ENCODE measurements at places on chromosomes 3 and 15.

DNA sequence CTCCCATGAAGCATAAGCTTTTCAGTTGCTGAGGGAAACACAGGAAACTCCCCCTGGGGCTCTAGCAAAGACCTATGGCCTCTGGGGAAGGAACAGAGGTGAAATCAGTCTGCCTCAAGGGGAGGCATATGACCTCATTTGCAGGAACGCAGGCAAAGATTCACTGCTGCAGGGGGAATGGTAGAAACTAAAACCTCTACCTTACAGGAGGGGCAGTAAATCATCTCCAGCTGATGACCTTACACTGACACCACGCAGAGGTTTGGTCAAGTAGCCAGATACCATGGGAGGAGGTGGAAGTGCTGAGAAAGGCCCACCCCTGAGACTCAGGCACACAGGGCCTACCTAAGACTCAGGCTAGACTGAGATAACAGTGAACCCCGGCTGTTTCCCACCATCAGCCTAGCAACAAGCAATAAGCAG, 81.1 kb downstream of the RAD18 start:
- no peak for DNase-seq

DNA sequence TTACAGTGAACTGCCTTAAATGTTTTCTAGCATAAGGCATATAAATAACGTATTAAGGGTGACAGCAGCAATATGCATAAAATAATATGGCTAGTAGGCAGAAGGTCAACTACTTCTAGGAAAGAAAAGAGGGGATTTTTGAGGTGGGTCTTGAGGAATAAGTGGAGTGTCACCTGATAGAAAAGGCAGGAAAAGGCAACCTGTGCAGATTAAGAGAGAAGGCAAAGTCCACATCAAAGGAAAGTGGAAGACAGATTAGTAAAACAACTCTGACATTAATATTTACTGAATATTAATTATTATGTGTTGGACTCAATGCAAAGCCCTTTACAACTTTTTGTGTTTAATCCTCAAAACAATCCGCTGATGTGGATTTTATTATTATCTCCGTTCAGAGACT, 2.8 kb downstream of the THOC7 start:
- no peak for DNase-seq

DNA sequence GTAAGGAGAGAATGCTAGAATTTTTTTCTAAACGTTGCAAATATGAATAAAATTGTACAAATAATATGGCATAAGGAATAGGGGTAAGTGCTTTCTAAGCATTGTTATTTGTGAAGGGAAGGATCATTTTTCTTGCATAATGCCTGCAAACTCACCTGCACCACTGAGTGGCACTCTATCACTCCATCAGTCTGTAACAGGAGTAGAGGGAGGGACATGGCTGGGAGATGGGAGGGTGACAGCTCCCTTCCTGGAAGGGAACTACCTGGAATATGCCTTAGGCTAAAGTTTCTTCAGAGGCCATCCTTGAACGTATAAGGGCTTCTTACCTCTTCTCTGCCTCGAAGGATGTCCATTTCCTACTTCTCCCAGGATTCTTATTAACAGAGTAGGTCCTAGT, 3.0 kb downstream of the NAALADL2 start:
- no peak for DNase-seq

GRCh38 chr3:192481638-192482037, 245.7 kb downstream of the FGF12 start:
- no peak for DNase-seq

DNA sequence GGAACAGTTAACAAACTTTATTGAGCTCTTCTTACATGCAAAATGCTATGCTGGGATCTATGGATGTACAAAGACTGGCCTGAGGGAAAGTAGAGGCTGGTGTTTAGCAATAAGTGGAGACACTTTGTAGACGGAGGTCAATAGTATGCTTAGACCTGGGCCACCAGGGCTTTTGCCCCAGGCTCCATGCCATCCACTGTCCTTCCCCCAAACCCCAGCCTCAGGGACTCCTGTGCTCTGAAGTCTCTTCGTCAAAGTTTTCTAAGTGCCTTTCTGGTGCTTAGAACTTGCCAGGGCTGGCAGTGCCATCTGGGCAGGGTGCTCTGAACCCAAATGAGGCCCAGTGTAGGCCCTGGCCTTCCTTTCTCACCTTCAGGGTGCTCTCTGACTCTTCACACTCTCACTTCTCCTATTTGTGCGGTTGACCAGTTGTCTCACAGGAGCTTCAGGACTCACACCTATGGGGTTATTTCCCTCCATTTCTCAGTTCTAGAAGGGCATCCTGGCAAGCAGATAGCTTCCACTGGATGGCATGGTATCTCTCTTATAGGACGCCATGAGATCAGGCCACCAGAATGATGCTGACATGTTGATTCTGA, 21.8 kb upstream of the KCNAB1 start:
- no peak for DNase-seq

DNA sequence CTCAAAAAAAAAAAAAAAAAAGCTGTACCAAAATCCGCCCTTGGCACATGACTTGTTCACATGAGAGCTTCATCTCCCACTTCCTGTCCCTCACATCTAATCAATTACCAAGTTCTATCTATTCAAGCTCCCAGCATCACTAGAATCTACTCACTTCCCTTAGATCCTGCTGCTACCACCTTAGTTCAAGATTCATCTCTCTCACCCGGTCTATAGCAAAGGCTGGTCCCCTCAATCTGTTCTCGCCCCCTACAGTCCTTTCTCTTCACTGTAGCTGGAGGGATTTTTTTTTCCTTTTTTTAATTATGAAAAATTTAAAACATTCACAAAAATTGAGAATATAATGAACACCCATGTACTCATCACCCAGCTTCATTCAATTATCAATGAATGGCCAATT, 16.7 kb upstream of the GPR160 start:
- DNase-seq: no peak

GRCh38 chr3:106965307-106965706, 411.9 kb upstream of the CCDC54 start:
- DNase-seq: no peak

DNA sequence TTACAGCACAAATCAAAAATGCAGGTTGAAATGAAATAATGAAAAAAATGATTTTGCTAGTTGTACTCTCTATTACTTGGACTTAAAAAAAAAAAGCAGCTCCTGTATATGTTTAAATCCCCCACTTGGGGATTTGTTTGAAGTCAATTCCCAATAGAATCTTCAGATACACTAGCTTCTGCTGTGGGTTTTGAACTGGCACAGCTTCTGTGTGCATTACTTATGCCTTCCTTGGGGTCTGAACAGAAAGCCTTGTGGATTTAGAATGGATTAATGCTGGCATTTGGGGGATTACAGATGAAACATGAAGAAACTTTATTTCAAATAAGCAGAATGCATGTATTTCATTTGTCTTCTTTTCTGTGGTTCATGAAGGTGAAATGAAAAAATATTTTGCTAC, 513.2 kb upstream of the TBL1XR1 start:
- DNase-seq: no peak

DNA sequence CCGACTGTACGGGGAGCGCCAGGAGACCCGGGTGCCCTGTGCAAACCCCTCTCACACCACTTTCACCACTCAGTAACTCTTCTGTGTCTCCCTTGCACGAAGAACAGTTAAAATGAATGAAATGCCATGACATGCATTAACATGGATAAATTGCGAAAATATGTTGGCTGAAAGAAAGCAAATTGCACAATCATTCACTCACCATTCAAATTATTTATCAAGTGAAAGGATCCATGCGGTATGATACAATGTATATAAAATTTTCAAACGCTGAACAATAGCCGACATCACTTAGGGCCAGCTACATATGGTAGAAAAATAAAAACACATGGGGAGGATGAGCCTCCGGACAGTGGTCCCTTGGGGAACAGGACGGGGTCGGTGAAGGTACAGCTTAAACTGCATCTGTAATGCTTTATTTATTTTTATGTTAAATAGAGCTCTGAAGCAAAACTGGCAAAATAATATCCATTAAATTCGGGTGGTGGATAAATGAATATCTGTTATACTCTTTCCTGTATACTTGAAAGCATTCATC, 45.9 kb downstream of the SLC12A8 start:
- DNase-seq: no peak

- DNase-seq: no peak
Measured at GRCh38 chr3:89373434-89373833, 266.0 kb downstream of the EPHA3 start.

- no peak for DNase-seq
Measured at GRCh38 chr3:25178672-25179071, 249.4 kb upstream of the RARB start.

GRCh38 chr3:190537146-190537545, 23.3 kb downstream of the IL1RAP start:
- DNase-seq: no peak

DNA sequence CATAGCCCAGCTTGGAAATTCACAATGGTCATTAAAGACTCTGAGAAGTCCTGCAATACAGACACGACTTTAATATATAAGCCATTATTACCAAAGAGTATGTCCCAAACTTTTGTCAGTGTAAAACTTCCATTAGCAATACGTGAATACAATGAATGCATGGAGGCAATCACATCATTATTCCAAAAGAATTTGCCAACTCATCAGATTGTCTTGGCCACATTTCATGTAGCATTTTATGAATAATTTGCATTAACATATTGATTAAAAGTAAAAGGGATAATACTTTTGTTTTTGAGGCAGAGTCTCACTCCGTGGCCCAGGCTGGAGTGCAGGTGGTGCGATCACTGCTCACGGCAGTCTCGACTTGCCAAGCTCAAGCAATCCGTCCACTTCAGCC, 7.9 kb upstream of the DUT start:
- no peak for DNase-seq

DNA sequence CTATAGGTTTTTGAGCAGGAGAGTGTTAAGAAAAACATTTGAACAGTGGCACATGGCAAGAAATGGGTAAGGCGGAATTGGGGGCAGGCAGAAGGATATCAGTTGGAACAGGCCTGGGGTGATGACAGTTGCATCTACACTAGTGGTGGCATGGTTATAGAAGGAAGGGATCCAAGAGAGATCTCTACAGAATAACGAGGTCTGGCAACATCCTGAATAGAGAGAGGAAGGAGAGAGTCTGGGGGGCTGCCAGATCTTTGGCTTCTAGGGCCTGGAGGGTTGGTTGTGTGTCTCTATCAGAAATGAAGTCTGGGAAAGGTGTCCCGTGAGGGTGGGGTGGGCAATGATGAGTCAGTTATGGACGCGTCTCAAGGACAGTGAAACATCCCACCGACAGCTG, 26.3 kb downstream of the FSTL1 start:
- no peak for DNase-seq

- DNase-seq: no peak
Measured at GRCh38 chr3:33331414-33331813, 54.2 kb downstream of the FBXL2 start.

GRCh38 chr15:96412045-96412905, 81.8 kb downstream of the NR2F2 start:
- DNase-seq: no peak

GRCh38 chr3:109532257-109533216, 195.2 kb upstream of the DPPA4 start:
- DNase-seq: peak; percentile 29

DNA sequence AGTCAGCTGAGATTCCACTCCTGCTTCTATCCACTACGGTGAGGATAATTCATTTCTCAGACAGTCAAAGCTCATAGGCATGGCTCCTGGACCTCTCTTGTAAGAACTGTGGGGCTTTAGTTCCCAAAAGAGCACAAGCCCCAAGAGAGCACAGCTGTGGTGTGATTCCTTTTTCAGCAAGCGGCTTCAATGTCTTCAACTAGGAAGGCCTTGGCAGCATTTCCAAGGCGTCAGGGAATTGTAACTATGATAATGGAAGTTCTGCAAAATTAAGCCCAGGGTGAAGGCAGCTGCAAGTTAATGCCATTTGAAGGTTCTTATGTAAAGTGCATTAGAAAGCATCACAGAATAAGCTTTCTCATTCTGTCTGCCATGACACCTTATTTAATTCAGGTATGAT, 657.1 kb downstream of the GRM7 start:
- DNase-seq: no peak

DNA sequence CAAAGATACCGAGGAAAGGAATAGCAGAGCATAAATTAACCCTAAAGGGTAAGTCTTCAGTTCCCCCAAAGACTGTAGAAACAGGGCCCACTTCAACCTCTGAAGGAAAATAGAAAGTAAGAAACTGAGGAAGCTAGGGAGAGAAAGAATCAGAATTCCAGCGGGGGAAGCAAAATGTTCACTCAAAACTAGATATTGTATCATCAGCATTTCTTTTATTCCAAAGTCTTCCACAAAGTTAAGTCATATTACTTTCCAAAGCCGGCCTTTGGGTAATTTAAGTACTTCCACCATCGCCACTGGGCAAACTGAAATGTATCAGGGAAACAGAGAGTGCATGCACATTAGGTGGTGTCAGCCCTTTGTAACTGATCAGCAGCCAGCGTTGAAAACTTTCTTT, 88.3 kb downstream of the RSL24D1 start:
- no peak for DNase-seq

GRCh38 chr3:25291481-25291905, 136.6 kb upstream of the RARB start:
- DNase-seq: no peak

- DNase-seq: no peak
Measured at GRCh38 chr15:91127236-91127955, 27.3 kb downstream of the SV2B start.

DNA sequence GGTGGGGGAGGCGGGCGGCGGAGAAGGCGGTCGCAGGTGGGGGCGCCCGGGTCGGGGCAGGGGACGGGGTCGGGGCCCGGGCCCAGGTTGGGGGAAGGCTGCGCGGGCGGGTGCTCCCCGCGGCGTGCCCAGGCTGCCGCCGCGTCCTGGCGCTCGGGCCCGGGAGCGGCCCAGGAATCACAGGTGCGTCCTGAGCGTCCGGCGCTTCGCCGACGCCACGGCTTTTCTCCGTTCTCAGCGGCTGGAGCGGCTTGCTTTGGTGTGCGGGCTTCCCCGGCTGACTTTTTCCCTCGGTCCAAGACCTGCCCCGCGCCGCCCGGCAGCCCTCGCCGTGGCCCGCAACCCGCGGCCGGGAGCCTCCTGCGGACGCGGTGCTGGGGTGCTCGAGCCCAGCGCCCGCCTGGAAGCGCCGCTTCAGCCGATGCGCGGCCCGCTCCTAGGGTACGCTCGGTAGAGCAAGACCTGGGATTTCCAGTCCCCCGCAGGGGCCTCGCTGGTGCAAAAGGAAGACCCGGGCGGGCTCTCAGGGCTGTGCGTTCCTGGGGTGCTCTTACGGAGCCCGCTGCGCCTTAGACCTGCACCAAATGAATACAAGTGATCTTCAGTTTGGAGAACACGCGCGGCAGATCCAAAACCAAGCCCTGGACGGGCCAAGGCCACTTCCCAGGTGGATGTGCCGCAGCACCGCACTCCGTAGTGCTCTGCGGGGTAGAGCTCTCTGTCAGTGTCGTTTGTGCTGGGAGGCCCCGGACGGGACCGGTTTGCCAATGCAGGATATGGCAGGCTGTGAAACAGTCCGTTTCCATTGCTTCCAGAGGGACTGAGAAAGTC, 639 bp downstream of the NIPA1 start:
- no peak for DNase-seq

DNA sequence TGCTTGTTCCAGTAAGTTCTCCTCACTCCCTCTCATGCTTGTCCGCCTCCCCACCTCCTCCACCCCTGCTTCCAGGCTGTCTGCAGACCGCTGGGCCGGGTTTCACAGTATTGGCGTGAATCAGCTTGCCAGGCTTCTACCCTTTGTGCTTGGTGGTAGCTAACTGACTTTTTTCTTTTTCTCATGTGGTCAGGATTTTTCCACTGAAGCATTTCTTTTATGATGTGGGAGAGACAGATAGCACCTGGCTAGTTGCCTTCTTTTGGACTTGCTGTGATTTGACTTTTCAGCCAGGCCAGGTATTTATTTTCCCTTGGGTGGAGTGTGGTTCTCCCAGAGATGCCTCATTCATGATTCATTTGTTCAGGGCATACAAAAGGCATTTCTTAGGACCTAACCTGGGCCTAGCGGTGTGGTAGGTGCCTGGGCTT, 60.6 kb downstream of the ST6GAL1 start:
- DNase-seq: no peak

- DNase-seq: no peak
Measured at GRCh38 chr3:57948781-57949242, 59.4 kb upstream of the FLNB start.
